Sigmoid colon (tissue), 7 donors: ENCODE measurements at places on chromosomes 12 and 14. TPM values are rescaled to one million over a fixed set of nuclear protein-coding genes. Genes with fewer than 3 reads are reported as not detected.

The EEF1AKMT3 gene
- total RNA-seq = 11.9 TPM

The TUBA1C gene
- total RNA-seq = 54.8 TPM

The C12orf42 gene
- not detected for total RNA-seq

The ESRRB gene
- not detected for total RNA-seq

- DNase-seq = no peak
These were observed 45.9 kb downstream of the PPP1R13B start for GRCh38 chr14:103801459-103801858.

- peak; percentile 36 for DNase-seq
These were observed 10.7 kb downstream of the SLC25A29 start for GRCh38 chr14:100295376-100296105.

GRCh38 chr12:45660330-45660729, 69.2 kb upstream of the ARID2 start:
- DNase-seq = no peak

DNA sequence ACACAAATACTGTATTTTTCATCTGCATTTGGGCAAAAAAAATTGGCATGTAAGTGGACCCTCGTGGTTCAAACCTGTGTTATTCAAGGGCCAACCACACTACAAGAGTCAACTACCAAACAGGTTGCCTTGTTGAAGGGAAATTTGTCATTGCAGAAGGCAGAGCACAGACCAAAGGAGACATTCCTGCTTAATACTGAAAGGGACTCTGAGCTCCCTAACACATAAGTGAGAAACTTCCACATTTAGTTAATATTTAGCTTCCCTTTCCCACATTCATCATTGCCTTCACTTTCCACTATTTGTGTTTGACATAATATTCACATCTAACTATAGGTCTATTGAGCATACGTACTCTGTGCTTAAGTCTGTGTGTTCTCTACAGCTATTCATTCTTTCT, 266.9 kb downstream of the KCNH5 start:
- DNase-seq = no peak
